Bronchial epithelial cell (primary cell): ENCODE measurements at places on chromosomes 2 and 18. TPM values are rescaled to one million over a fixed set of nuclear protein-coding genes. Genes with fewer than 3 reads are reported as not detected.

DNA sequence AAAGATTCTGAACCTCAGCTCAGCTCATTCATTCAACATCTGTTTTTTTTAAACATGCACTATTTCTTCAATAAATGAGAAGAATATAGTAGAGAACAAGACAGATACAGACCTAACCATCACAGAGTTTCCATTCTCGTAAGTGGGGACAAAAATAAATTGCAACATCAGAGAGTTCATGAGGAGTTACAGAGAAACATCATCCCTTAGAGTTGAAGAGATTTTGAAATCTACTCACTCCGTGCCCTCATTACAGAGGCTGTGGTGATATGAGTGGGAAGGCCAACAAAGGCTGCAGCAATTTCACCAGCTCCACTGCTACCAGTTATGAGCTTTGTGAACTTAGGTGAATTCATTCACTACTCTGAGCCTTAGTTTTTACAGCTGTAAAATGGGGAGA lies 399.3 kb downstream of the BCL11A start:
- DNase-seq: no peak

GRCh38 chr2:139814458-139814857 lies 1034.3 kb upstream of the NXPH2 start:
- DNase-seq: no peak

- DNase-seq: peak; percentile 26
These were observed 228.5 kb downstream of the TTC32 start for GRCh38 chr2:19673213-19673791.

DNA sequence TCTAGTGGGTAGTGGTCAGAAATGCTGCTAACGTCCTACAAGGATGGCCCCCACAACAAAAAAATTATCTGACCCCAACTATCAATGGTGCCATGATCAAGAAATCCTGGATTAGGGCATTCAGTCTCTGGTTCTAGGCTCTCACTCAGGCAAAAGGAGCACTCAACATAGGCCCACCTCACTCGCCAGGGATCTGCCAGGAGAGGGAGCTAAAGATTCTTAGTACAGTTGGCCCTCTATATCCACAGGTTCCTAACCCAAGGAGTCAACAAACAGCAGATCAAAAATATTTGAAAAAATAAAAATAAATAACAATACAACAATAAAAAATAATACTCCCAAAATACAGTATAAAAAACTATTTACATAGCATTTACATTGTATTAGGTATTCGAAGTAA lies 10.0 kb downstream of the SLC4A5 start:
- DNase-seq: peak; percentile 41

GRCh38 chr2:240447331-240447730 lies 11.9 kb downstream of the GPC1 start:
- no peak for DNase-seq

- DNase-seq: no peak
These were observed 186.5 kb downstream of the CCDC102B start for GRCh38 chr18:68984342-68984741.

- no peak for DNase-seq
These were observed 44.2 kb downstream of the CYP27C1 start for GRCh38 chr2:127175751-127176354.

GRCh38 chr2:86239326-86239725 lies 40.1 kb downstream of the MRPL35 start:
- no peak for DNase-seq

DNA sequence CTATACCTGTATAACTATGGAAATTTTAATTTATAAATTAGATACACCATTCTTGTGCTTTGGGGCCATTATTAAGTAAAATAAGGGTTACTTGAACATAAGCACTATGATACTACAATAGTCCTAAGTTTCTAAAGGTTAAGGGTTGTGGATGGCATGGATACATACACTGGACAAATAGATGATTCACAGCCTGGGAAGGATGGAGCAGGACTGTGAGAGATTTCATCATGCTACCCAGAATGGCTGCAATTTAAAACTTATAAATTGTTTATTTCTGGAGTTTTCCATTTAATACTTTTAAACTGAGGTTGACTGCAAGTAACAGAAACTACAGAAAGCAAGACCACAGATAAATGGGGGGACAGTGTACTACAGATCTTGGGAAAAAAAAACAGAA lies 295.8 kb upstream of the ZNF804A start:
- DNase-seq: no peak

DNA sequence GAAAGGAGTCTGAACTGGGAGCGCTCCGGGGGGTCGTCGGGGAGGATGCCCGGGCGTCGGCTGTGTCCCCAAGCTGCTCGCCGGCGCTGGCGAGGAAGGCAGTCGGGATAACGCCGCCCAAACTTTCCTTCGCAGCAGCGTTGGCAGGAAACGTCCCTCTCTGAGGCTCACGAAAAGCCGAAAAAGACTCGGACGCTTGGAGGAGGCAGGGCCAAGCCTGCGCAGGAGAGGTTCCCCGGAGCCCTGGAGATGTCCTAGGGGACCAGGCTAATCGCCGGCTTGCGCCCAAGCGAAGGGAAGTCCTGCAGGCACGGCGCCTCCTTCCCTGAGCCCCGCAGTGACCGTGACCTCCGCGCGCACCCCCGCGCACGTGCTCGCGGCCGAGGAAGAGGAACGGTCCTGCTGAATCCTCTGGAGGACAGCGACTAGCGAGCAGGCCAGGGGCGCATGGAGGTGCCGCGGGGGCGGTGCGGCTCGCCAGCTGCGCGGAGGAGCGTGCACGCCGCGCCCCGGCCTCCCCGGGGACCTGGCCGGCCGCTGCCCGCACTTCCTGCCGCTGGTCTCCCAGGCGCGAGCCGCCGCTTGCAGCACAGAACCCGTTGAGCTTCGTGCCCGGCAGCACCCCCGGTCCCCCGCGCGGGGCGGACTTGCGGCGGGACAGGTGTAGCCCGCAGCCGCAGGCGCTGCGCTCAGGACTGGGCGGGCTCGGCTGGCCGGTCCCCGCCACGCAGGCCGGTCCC lies at the start of gene SH3RF3:
Gene SH3RF3 (plus strand): TSS at position 590 of the 740 bp plus-strand sequence.
- DNase-seq: peak; percentile 13

DNA sequence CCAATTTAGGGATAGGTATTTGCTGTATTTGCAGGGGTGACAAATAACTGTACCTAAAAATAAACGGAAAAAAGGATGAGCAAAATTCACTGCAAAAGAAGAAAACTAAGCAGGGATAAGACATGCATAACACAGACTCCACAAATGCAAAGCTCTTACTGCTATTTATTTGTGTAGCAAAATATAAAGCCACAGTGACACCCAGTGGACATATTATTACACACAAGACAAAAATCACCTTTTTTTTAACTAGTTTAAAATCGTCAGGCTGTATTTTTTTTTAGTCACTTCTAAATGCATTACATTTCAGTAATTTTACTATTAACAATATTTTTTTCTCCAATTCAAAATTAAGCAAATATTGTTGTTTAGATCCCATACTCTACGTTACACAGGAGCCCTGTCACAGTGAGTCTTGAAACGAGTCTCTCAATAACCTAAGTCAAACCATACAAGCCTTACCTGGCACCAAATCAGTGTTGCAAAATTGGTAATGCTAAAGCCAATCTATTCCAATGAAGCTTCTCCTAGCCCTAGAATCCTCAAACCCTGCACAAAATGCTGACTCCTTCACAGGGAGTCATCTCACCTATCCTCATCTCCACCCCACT lies 23.7 kb downstream of the METTL4 start:
- DNase-seq: peak; percentile 54

DNA sequence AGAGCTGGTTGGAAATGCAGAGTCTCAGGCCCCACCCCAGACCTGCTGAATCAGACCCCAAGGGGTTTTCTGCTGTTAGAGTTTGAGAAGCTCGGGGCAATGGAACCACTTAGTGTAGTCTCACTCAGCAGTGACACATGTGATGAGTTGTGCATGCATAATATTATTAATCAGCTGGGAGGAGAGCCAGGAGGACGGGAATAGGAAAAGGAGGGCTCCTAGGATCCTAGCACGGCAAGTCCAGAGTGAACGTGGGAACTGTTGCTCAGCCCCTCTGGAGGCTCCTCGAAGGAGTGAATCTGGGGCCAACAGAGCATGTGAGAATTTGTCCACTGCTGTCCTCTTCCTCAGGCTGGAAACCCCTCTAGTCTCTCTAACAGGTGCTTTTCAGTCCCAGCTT lies 87.1 kb downstream of the HS1BP3 start:
- peak; percentile 87 for DNase-seq

GRCh38 chr18:34844072-34844471 lies 134.0 kb downstream of the DTNA start:
- DNase-seq: no peak

GRCh38 chr2:11904941-11905340 lies 158.5 kb downstream of the LPIN1 start:
- no peak for DNase-seq

DNA sequence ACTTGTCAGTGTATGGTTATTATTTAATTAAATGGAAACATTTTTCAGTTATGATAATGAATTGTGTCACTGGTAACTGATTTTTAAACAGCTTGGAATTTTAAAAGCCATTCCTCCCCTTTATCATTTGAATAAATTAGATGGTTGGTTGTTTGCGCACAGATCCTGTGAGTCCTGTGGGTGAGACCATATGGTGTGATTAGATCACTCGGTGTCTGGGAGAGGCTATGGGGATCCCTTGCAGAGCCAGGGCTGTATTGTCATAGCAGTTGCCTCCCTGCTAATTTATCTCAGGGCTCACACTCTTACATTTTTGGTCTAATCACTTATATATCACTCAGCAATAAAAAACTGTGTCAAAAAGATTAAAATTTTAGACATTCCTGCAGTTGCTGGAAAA lies 133.5 kb downstream of the ASXL3 start:
- DNase-seq: no peak

- DNase-seq: no peak
These were observed 154.8 kb upstream of the PGAP1 start for GRCh38 chr2:197081294-197081693.

- no peak for DNase-seq
These were observed 12.6 kb upstream of the SEC11C start for GRCh38 chr18:59127047-59127446.

GRCh38 chr2:401019-401679 lies 113.3 kb upstream of the ALKAL2 start:
- no peak for DNase-seq

- DNase-seq: no peak
These were observed 20.3 kb downstream of the RASGRP3 start for GRCh38 chr2:33496726-33497125.

DNA sequence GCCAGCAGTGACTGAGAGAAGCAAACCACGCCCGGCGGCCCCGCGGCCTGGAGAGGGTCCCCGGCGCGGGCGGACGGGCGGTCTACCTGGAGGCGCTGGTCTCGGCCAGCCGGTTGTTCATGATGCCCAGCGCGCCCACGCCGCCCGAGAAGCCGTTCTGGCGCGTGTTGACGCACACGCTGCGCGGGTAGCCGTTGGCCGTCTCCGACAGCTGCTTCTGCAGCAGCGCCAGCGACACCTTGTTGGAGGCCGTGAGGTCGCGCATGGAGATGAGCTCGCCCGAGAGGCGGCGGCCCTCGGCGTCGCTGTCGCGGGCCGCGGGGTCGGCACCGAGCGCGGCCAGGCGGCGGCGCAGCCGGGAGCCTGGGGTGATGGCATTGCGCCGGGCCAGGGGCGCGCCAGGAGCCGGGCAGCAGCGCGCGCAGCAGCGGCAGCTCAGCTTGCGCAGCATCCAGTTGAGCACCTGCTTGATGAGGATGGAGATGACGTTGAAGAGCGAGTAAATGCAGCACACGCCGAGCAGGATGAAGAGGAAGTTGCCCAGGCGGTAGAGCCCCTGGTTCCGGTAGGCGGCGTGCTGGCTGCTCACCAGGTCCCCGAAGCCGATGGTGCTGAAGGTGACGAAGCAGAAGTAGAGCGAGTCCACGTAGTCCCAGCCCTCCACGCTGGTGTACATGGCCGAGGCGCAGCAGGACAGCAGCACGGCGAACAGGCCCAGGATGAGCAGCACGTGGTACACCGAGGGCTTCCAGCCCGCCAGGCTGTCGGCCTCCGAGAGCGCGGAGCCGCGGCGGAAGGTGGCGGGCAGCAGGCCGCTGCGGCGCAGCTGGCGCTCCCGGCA lies 118.1 kb downstream of the MSH2 start:
- DNase-seq: peak; percentile 49

DNA sequence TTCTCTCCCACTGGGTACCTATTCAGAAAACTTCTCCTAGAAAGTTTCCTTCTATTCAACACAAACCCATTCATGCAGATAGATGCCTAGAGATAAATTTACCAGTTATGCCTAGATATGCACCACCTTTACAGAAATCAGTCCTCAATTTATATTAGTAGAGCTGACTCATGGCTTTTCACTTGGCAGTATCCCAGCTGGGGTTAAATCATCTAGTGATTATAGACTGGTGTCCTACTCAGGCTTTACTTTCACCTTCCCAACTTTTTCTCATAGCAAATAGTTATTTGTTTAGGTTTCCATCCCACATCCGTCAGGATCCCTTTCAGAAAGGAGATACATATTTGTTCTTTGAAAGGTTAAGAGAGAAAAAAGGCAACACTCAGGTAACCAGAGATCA lies 124.5 kb downstream of the AQP4 start:
- peak; percentile 55 for DNase-seq

DNA sequence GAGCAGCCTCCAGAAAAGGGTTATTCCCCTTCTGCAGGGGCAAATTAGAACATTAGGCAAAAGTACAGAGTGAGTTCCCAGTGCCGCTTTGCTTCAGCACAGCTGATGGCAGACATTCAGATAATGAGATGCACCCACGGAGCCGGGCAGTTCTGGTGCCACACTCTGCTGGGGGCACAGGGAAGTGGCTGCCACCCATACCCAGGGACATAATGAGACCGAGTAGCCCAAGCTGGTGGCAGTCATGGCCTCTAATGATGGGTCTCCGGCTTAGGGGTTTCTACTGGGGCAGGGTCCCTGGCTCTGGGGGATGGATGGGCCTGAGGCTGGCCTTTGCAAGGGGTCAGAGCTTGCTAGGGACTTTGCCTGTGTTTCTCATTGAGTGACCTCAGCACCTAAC lies 26.2 kb downstream of the GLI2 start:
- no peak for DNase-seq

GRCh38 chr2:72983500-72984161 lies 66.3 kb downstream of the EMX1 start:
- DNase-seq: no peak

The IL1F10 gene
- not detected in 2 replicates for total RNA-seq

The SLC9A4 gene
- total RNA-seq: under 0.01 and 0.13 TPM in 2 replicates

The XDH gene
- total RNA-seq: 1.9 and 6.1 TPM in 2 replicates

The CCDC148 gene
- total RNA-seq: 0.13 and 0.26 TPM in 2 replicates

The AAMP gene
- 205 and 229 TPM in 2 replicates for total RNA-seq

The KHK gene
- 0.53 and 0.77 TPM in 2 replicates for total RNA-seq

The ITPRIPL1 gene
- 1.6 and 2.6 TPM in 2 replicates for total RNA-seq

The TRAK2 gene
- total RNA-seq: 9.2 and 12.7 TPM in 2 replicates

The HJURP gene
- under 0.01 and 0.13 TPM in 2 replicates for total RNA-seq

The PEX13 gene
- total RNA-seq: 58.8 and 59.2 TPM in 2 replicates
